ENCODE measurements at places on chromosomes 4 and X.

DNA sequence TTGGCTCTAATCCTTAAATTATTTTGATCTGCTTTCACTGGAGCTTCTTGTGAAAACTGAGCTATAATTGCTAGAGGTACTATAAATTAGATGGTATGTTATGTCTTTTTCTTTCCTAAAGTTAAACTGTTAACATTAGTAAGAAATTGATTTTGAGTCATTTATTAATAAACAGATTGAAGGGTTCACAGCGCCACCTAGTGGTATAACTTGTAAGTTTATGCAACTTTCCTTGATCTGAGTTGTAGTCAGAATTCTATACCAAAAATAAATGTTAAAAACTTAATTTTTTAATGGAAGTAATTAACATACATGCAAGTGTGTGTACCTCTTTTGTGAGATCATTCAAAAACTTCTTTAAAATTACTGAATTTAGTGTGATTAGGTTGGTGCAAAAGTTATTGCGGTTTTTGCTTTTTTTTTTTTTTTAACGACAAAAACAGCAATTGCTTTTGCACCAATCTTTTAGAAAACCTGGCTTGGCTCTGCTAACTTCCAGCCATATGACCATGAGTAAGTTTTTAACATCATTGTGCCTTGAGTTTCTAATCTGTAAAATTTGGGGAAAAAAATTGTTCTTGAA, 151.5 kb downstream of the CENPC start:
- no peak for DNase-seq

GRCh38 chr4:112545346-112545745, 29.4 kb upstream of the NEUROG2 start:
- no peak for DNase-seq

GRCh38 chrX:109623997-109624396, 975 bp downstream of the KCNE5 start:
- no peak for DNase-seq

DNA sequence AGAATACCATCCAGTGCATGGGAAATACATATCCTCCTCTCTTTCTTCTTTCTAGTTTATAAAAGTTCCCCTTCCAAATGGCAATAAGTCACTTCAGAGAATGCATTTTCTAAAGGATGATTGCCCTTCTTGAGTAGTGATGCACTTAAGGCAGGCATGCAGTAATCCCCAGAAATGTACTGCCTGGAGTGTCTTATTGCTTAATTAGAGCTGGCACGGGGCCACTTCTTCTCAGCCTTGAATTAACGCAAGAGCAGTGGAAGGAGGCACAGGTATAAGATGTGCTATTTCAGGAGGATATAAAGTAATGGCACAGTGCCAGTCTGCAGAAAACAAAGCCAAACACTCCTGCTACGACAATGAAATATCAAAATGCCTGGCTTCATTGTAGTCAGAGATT, 371.4 kb upstream of the FAM241A start:
- DNase-seq: no peak

GRCh38 chrX:38304010-38304409, 23.3 kb downstream of the RPGR start:
- DNase-seq: no peak

DNA sequence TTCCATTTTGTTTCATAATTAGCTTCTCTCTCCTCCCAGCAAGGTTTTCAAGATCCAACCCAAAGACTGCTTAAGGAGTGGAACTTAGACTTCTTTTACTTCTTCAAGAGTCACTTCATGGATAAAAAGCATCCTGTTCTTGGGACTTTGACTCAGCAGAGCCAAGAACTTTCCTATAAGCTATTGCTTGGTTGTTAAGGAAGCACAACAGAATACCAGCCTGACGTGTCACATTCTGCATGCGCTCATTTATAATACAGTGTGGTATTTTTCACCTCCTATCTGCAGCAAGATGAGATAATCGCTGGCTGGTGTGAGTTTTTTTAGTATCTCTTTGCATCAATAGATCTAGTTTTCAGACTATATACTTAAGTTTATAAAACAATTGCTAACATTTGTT, 152.1 kb downstream of the PALLD start:
- DNase-seq: no peak

GRCh38 chrX:12970691-12971202, 4.2 kb upstream of the TMSB4X start:
- no peak for DNase-seq

- DNase-seq: no peak
Observed at GRCh38 chrX:2385224-2385623, 115.6 kb downstream of the DHRSX start.

- no peak for DNase-seq
Observed at GRCh38 chr4:143186212-143186611, 1.5 kb downstream of the USP38 start.

GRCh38 chrX:43970528-43970927, 2.7 kb downstream of the NDP start:
- DNase-seq: no peak

- DNase-seq: no peak
Observed at GRCh38 chr4:5203993-5204310, 152.7 kb downstream of the STK32B start.

DNA sequence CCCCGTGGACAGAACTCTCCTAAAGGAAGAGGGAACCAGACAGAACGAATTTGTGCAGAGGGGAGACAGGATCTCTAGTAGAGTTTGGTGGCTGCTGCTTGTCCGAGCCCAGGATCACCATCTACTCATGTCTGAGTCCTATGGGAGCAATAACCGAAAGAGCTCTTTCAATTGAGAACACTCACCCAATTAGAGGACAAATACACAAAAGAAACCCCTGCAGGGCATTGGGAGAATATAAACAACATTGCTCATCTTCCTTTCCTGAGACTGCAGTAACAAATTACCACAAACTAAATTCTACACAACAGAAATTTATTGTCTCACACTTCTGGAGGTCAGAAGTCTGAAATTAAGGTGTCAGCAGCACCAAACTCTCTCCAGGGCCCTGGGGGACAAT, 65.6 kb downstream of the SPINK2 start:
- DNase-seq: no peak

GRCh38 chr4:69984030-69984443, 11.7 kb upstream of the STATH start:
- no peak for DNase-seq

GRCh38 chr4:146842876-146843275, 102.8 kb downstream of the TTC29 start:
- no peak for DNase-seq

- DNase-seq: no peak
Observed at GRCh38 chrX:20227116-20227515, 39.6 kb downstream of the RPS6KA3 start.

- no peak for DNase-seq
Observed at GRCh38 chrX:154313147-154313546, 17.6 kb downstream of the TKTL1 start.

DNA sequence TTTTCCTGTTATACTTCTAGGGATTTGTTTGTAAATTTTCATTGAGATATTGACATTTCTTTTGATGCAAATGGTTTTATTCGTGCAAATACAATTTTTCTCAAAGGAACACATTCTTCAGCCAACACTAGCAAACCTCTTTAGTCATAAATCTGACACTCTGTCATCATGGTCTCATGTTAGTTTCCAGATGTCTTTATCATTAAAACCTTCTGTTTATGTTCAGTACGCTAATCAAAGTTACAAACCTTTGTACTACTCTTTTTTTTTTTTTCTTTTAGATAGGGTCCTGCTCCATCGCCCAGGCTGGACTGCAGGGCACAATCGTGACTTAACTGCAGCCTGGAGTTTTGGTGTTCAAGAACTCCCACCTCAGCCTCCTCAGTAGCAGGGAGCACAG, 7.1 kb downstream of the SLC25A31 start:
- no peak for DNase-seq

DNA sequence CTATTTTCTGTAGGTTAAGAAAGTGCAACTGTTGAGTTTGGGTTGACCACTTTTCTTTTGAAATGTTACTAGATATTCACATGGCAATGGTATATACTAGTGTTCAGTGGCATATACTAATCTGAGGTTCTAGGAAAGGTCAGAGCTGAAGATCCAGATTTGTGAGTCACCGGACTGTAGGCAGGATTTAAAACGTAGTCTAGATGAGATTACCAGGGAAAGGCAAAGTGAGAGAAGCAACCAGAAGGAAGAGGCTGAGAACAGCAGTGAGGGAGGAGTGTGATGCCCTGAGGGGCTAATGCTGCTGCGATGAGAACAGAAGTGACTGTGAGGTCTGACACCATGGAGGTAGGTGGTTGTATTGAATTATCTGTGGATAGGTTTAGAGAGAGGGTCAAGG, 9.7 kb upstream of the PLA2G12A start:
- no peak for DNase-seq

GRCh38 chrX:85243155-85243554, 424 bp downstream of the SATL1 start:
- no peak for DNase-seq

GRCh38 chrX:135340831-135341230, 31.6 kb downstream of the ETDC start:
- no peak for DNase-seq

DNA sequence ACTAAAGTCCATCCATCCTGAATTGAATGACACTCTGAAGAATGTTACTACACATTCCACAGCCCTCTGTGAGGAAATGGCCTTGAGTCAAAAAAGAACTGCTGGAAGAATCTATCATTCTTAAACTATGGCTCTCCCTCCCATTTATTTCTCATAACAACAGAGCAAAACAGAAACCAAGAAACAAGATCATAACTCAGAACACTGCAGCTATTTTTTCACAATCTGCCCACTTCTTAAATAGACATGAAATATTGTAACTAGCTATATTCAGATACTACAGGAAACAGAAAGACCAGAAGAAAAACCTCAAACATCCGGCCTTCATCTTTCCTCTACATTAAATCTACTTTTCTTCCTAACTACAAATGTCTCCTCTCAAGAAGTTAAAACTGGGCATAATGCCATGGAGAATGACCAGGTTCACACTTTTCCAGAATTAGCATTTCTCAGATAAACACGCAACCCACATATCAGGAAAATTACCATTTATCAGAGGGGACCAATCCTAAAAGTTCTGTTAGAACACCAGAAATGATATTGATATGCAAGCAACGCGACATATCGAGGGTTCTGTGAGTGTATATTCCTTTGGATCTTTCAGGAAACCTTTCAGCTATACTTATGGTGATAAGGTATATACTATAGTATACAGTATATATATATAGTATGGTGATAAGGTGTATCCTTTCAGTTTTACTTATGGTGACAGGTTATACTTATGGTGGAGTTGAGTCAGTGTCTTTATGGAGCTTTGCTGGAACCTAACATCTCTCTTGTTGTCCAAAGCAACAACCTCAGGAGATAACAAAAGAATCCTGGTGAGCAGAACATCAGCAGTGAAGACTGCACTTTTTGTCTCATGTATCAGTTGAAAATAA, 60.4 kb upstream of the IRF2 start:
- DNase-seq: no peak

DNA sequence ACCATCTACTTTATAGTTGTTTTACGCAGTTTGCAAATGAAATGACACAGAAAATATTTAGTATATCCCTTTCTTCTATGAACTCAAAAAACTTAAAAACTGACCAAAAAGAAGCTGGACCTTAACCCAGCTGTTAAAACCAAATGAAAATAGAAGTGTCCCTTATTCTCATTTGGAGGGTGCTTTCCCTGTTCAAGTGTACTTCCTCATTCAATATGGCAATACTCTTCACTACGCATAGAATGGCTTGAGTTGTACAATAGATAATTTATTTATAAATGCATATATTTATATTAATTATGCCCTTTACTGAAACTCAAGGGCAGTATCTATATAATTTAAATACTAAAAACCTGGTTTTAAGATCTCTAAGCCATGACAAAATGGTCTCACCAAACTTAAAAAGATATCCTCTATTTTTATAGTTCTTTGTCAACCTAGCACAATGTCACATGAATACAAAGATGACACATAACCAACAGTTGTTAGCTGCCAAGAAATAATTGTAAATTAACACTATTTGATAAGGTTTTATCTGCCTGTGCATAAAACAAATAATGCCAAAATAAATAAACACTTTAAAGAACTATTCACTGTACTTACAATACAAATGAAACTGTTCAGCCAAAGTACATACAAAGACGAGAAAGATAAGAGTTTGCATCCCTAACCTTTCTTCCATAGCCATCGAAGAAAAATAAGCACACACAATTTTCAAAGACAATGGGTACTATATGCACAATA, 25.2 kb downstream of the YTHDC1 start:
- no peak for DNase-seq

DNA sequence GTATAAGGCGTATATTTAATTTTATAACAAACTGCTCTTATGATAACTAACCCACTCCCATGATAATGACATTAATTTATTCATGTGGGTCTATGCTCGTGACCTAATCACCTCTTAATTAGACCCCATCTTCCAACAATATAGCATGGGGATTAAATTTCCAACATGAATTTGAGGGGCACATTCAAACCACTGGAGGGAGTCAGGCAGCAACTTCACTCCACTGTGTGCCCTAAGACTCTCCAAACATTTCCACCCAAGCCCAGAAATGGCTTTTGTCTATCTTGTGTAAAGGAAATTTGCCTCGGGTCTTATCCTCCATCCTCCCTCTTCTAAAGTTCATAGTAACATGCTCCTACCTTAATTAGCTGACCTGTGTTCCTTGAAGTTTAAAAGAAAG, 616.1 kb upstream of the CPEB2 start:
- DNase-seq: no peak

- DNase-seq: no peak
Observed at GRCh38 chrX:128975745-128976144, 547.5 kb downstream of the SMARCA1 start.

DNA sequence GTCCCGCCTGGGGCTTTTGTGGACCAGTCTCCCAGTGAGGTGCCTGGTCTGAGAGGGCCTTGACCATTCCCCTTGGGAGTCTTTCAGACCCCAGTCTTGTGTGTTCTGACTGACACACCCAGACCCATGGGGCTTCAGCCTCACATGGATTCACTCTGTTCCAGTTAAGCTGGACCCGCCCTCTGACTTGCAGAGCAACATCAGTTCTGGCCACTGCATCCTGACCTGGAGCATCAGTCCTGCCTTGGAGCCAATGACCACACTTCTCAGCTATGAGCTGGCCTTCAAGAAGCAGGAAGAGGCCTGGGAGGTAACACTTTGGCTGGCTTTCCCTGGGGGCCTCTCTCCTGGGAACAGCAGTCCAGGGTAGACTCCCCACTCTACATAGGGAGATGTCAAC, 6.8 kb downstream of the IL9R start:
- no peak for DNase-seq
